ENCODE measurements at places on chromosomes 7 and 10.
A peak's percentile ranks its signal among the peaks of the same experiment; 100 is the strongest.

- DNase-seq = no peak
Observed at GRCh38 chr7:55299273-55299967, 65.7 kb upstream of the LANCL2 start.

GRCh38 chr10:6580279-6581029 is 378 bp upstream of the PRKCQ start:
- peak; percentile 83 for DNase-seq

- DNase-seq = peak; percentile 33
Observed at GRCh38 chr10:93751832-93752231, 5.9 kb upstream of the LGI1 start.

GRCh38 chr7:1752111-1752510 is 82.0 kb downstream of the ELFN1 start:
- no peak for DNase-seq

- DNase-seq = no peak
Observed at GRCh38 chr10:32582946-32583345, 137.0 kb downstream of the CCDC7 start.

GRCh38 chr10:123906296-123906695 is 14.7 kb upstream of the CPXM2 start:
- DNase-seq = no peak

DNA sequence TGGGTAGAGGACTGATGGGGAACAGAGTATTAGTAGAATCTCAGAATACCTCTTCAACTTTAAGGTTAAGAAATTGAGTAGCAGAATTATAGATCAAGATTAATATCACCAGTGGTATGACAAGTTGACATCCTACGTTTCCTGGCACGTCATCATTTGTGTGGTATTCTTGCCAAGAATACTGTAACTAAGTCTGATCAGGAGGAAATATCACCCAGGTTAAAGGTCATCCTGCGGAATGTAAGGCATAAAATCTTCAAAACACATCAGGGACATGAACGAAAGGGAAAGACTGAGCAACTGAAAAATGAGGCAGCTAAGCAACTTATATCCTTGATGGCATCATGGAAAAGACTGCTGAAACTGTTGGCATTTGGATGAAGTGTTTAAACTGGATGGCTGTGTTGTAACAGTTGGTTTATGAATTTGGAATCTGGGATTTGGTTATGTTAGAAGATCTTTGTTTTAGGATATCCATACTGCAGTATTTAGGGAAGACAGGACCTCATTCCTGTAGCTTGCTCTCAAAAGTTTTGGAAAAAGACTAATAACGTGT is 86.1 kb downstream of the TRIM24 start:
- no peak for DNase-seq

DNA sequence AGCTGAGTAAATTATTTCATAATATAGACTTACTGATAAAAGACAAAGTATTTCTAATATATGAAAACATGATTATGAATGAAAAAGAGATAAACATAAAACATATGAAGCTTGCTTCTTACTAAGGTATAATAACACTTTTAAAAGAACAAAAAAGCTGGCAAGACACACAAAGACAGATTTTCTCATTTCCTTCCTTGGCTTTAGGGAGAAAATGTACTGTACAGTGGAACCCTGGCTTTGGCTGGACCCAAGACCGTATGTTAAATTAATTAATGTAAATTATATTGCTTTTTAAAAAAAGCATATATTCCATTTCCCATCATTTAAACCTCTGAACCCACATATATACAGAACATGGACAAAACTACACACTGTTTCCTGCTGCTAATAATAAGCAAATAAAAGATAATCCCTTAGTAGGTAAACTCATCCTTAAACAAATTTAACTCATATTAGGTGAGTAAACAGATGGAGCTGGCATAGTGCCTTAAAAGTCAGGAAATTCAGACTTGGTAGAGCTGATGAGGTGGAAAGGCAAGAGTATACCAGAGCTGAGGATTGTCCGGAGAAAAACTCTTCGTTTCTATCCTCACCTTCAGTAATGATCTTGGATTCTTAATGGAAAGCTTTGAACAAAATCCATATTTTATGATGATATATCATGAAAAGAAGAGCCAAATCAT is 1016.4 kb upstream of the KCND2 start:
- DNase-seq = no peak

DNA sequence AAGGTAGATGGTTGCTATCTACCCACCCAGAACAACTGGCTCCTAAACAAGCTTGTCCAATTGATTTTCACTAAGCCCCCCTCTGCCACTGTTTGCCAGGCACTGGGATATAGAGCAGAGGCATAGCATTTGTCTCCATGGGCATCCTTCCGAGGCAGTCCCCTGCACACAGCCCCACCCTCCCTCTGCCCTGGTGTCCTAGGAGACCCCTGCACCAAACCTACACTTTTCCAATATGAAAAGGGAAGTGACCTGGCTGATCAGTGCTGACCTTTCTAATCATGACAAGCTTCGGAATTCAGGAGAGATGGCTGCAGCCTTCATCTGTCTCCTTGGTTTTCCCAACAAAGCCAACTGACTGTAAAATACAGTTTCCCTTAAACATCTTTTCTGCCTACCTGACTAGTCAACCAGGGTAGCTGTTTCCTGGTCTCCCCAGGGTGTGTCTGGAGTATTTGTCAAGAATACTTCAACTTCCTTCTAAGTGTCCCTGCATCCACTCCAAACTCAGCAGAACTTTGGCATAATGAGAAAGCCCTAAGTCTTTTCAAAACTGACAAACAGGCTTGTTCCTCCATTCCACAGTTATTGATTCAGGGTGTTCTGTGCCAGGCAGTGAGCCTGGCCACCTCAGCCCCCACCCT is 7.6 kb upstream of the SLC18A3 start:
- no peak for DNase-seq

- DNase-seq = no peak
Observed at GRCh38 chr7:21605008-21605585, 62.3 kb downstream of the DNAH11 start.

- no peak for DNase-seq
Observed at GRCh38 chr10:8338177-8338766, 283.8 kb downstream of the GATA3 start.

DNA sequence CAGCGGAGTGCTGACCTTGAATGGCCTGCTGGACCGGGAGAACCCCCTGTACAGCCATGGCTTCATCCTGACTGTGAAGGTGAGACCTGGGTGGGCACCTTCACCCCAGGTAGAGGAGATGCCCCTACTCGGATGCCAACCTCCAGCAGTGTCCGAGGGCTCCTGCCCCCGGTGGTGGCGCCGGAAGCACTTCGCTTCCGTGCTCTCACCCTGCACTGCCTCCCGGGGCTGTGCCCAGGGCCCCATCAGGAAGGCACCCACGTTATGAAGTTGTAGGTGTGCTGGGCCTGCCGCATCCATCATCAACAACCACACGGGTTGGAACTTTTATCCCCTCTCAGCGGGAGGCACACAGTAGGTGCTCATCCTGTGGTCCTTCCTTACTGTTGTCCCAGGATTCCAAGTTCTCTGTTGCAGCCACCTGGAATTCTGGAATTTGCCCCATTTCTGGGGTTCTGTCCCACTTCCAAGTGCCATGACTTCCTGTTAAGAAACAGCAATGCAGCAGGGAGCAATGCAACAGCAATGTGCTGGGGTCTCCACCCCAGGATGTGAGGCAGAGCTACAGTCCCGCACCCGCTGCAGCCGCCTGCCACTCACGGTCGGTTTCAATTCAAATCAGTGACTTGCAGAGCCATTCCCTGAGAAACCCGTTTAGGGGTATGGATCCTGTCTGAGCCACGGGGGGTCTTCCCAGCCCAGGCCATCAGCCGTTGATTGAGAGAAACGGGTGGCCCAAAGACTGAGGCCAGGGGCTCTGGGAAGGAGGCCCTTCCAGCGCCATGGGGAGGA is 103.8 kb downstream of the C10orf105 start:
- no peak for DNase-seq

GRCh38 chr7:103299660-103300059 is 2.4 kb downstream of the PMPCB start:
- no peak for DNase-seq

DNA sequence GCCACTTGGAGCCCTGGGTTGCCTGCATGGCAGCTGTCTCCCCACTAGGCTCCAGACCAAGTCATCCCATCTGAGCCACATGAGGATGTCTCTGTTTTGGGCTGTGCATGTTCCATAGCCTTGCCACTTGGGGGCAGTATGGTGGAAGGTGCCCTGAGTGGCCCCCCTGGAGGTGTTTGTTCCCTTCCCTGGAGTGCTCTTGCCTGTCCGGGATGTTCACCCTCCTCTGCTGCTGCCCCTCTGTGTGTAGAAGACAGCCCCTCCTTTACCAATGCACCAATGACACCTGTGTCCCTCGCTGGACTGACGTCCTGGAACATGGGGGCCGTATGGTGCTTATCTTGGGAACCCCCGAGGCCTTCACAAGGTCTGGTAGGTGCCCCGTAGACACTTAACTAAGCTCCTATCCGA is 100.2 kb downstream of the ACTR3B start:
- no peak for DNase-seq

GRCh38 chr7:33623267-33623666 is 282.1 kb upstream of the BMPER start:
- DNase-seq = no peak

GRCh38 chr7:140079121-140079536 is 16.4 kb upstream of the PARP12 start:
- DNase-seq = peak; percentile 28

DNA sequence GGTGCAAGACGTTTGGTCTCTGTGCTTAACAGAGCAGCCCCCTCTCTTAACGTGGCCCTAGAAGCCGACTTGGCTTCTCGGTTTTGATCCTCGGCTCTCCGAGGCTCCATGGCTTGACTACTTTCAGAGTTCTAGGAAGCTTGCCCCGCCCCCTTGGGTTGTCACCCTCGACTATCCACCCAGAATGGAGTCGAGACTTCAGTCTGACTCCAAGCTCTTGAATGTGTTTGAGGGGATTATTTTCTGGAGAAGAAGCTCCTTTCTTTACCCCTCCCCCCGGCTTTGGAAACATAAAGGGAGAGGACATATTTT is 448 bp downstream of the SEC24C start:
- DNase-seq = no peak

GRCh38 chr10:126060261-126060931 is 164.0 kb downstream of the FANK1 start:
- DNase-seq = no peak

GRCh38 chr7:149751043-149751775 is 22.2 kb downstream of the ZNF467 start:
- no peak for DNase-seq

DNA sequence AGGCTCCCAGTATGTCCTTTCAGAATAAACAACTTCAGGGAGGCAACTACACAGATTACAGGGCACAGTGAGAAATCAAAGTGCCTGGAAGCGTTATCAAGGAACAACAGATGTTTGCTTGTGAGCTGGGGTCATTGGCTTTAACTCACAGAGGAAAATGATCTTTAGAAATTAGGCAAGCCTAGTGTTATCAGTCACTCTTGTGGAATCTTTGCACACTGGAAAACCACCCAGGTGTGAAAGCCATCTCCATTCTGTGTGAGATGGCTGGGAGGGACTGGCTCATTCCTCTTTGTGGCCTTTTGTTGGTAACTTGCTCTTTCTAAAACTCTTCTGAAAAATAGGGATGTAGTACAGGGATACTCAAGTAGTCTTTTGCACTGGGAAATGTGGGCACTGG is 716.0 kb downstream of the XPNPEP1 start:
- DNase-seq = no peak

GRCh38 chr10:80555415-80555814 is 17.7 kb downstream of the SH2D4B start:
- no peak for DNase-seq
